ENCODE measurements at places on chromosomes 12 and 14.

- no peak for DNase-seq
These were observed 14.3 kb upstream of the AMN start for GRCh38 chr14:102907980-102908730.

DNA sequence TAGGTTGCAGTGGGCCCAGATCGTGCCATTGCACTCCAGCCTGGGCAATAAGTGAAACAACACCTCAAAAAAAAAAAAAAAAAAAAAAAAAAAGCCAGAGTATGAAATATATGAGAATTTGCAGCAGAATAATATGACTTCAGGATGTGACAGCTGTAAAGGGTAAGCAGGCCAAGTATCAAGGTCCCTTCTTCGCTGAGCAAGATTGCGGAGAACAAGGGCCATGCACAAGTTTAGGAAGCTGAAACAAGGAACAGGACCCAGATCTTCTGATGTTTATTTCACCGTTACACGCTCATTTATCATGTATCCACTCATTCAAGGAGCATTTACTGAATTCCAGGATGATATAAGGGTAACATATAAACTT, 659 bp upstream of the FOXJ2 start:
- no peak for DNase-seq

DNA sequence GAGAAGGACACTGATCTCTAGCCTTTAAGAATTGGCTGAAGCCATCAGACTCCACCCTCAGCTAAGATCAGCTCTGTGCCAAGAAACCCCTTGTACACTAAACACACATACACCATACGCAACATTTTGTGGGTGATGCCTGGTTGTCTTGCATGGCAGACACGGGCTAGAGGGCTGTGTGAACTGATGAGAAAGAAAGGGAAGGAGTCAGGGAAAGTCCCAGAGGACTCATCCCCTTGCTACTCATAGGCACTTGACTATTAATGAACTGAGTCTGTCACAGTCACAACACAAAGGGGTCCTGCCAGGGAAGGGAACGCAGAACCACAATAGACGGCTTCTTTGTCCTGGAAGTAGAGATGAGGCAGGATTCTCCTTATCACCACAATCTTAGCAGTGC, 80.8 kb downstream of the EMP1 start:
- DNase-seq, result no peak

DNA sequence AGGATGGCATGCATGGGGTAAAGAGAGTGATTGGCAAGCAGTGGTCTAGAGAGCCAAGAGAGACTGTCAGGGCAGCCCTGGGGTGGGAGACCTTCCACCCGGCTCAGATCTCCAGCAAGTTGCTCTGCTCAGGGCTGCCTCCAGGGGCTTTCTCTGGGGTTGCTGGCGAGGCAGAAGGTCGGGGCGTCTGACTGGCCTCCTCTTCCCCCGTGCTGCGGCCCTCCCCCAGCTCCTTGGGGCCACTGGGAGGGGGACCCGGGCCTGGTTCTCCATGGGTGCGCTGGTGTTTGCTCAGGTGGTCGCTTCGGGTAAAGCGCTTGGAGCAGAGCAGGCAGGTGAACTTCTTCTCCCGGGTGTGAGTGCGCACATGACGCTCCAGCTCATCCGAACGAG, 6.6 kb upstream of the AAAS start:
- DNase-seq, result no peak

- no peak for DNase-seq
These were observed 36.6 kb downstream of the DCAF4 start for GRCh38 chr14:72962829-72963312.

GRCh38 chr12:27548301-27549199, 24.5 kb downstream of the PPFIBP1 start:
- DNase-seq, result no peak

GRCh38 chr12:57227315-57228115, 2.0 kb upstream of the SHMT2 start:
- no peak for DNase-seq

DNA sequence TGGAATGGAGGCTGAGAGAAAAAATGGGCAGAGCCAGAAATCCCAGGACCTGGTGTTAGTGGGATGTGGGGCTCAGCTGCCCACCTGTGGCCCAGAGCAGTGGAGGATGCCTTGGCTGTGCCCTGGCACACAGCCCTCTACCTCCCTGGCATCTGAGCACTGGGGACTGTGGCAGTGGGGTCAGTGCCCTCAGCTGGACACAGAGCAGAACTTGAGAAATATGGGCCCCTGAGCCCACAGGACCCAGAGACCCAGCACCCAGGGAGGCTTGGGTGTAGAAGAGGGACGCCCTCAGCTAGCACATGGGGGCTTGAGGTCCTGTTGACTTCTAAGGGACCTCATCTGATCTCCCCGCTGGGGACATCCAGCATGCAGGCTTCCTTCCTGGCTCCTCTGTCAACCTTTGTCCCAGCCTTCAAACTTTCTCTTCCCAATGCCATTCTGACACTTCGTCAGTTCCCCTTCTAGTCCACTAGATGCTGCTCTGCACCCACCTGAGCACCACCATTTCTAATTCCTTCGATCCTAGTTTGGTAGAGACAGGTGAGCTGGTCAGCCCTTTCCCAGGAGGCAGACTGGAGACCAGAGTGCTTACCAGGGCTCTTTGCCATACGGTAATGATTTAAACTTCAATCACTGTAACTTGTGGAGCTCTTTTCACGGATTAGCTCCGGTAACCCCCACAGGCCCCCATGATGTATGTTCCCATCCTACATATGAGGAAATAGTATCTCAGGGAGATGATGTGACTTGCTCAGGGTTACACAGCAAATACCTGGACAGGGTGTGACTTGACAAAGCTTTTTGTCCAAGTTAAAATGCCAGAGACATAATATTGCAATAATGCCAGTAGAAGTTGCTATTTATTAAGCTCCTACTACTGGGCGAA, 143.7 kb downstream of the ASCL4 start:
- DNase-seq, result no peak

DNA sequence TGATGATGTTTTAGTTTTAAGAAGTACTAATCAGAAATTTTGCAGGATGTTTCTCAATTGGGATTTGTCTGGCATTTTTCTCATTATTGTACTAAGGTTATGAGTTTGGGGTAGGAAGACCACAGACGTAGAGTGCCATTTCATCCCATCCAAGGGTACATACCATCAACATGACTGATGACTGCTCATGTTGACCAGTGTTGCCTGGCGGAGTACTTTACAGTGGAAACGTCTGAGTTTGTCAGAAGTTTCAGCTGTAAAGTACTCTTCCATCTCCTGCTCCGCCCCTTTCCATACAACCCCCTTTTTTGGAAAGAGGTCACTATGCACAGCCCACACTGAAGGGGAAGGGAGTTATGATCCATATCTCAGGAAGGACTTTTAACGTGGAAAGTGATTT, 74.2 kb downstream of the RCOR1 start:
- DNase-seq, result no peak

GRCh38 chr14:34496007-34496678, 34.1 kb upstream of the SPTSSA start:
- DNase-seq, result no peak

- no peak for DNase-seq
These were observed 140.1 kb upstream of the SLCO1C1 start for GRCh38 chr12:20555015-20555414.

- DNase-seq, result no peak
These were observed 4.6 kb upstream of the NGB start for GRCh38 chr14:77275601-77276017.

- no peak for DNase-seq
These were observed 62.5 kb downstream of the ETNK1 start for GRCh38 chr12:22687361-22688076.

DNA sequence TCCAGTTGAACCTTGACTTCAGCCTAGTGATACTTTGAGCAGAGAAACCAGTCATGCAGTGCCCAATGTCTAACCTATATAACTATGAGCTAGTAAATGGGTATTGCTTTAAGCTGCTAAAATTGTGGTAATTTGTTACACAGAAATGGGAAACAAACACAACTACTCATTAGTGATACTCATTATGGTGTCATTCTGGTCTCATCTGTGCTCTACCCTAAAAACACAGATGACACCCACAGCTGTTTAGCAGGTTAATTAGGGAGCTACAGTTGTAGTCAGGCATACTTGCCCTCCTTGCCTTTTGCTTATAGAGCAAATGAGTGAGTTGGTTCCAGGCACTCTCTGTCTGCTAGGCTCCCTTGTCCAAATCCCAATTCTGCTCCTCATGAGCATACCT, 50.0 kb upstream of the ATF7IP start:
- no peak for DNase-seq

- no peak for DNase-seq
These were observed 127.6 kb downstream of the WIF1 start for GRCh38 chr12:64993461-64993860.

DNA sequence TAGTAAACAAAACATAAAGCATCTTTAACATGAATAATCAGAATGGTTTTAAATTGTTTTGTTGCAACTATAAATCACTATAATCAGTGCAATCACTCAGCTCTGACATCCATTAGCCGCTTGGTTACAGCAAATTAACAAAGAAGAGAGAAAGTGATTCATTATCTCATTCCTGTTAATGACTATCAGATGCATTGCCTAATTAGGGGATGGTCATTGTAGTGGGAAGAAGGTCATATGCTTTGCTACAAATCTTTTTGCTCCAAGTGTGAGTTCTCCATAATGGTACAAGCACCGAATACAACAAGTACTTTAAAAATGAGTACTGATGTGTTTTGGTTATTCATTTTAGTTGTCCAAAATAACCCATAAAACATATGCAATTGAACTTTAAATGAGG, 272.0 kb downstream of the AKAP6 start:
- no peak for DNase-seq

Data from right hindlimb (tissue), 1 donor.